ENCODE measurements at places on chromosomes 2 and 18. TPM values are rescaled to one million over a fixed set of nuclear protein-coding genes. Genes with fewer than 3 reads are reported as not detected.
A peak's percentile ranks its signal among the peaks of the same experiment; 100 is the strongest.

- H3K4me1 ChIP-seq, result peaks cover 19% of the 10 kb centered on the region
- no peak for DNase-seq
- H3K36me3 ChIP-seq, result no peaks in the 10 kb centered on the region
- peaks cover 50% of the 10 kb centered on the region for H3K27me3 ChIP-seq
- no peak overlapping the region for H3K27ac ChIP-seq
Observed at GRCh38 chr2:216633616-216634369, 573 bp downstream of the IGFBP2 start.

GRCh38 chr2:46328291-46328690 is 31.1 kb downstream of the EPAS1 start:
- peak overlapping the region; percentile 18 for H3K27ac ChIP-seq
- H3K36me3 ChIP-seq, result no peaks in the 10 kb centered on the region
- no peaks in the 10 kb centered on the region for H3K27me3 ChIP-seq
- H3K4me3 ChIP-seq, result no peak overlapping the region
- DNase-seq, result no peak
- H3K4me1 ChIP-seq, result peaks cover 10% of the 10 kb centered on the region

- peak; percentile 47 for DNase-seq
- H3K27me3 ChIP-seq, result peaks cover 3% of the 10 kb centered on the region
- no peaks in the 10 kb centered on the region for H3K36me3 ChIP-seq
- H3K4me1 ChIP-seq, result no peaks in the 10 kb centered on the region
- no peak overlapping the region for H3K4me3 ChIP-seq
Observed at GRCh38 chr2:70656421-70657010, 102.9 kb upstream of the TGFA start.

Gene BAZ2B
- polyA plus RNA-seq, result 16.9 TPM

DNA sequence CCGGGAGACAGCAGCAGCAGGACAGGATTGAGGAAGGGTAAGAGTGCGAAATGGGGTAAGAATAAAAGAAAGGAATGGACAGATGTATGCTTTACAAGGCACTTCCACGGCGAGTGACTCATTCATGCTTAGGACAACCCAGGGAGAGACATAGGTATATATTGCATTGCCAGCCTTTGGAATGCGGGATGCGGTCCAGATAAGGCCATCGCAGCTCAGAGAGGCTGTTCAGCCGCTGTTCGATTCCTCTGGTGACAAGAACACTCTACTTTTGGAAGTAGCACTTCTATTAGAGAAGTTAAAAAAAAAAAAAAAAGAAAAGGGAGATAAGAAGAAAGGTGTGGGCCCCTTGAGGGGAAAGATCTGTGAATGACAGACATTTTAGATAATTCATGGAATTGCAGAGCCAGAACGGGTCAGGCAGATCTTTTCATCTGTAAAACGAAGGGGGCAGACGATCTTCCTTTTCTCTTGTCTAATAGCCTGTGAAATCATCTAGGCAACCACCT is 819 bp upstream of the NCOA1 start:
- no peaks in the 10 kb centered on the region for H3K27me3 ChIP-seq
- peak overlapping the region; percentile 91 for H3K27ac ChIP-seq
- DNase-seq, result peak; percentile 11
- no peaks in the 10 kb centered on the region for H3K36me3 ChIP-seq
- H3K4me3 ChIP-seq, result peak overlapping the region; percentile 98

Gene RETSAT
- polyA plus RNA-seq, result 12.8 TPM

Gene HOXD12
- polyA plus RNA-seq, result not detected

- no peak overlapping the region for H3K27ac ChIP-seq
- no peaks in the 10 kb centered on the region for H3K4me1 ChIP-seq
- no peak for DNase-seq
- H3K36me3 ChIP-seq, result peaks cover 25% of the 10 kb centered on the region
Observed at GRCh38 chr2:105384216-105384615, 14.6 kb downstream of the FHL2 start.

DNA sequence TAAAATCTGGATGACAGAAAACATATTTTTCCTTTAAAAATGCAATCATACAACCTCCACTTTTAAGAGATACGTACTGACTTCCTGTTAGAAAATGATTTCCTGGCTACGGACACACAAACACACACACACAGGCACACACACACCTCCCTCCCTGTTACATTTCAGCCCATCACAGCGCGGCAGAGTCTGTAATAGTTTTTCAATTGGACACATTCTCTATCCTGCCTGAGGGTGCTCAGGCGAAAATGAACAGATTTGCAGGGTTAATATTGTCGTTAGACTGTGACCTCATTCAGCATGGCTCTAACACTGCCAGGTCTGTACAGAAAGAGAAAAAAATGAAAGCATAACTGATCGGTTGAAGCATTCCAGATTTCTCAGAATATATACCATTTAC is 45.0 kb downstream of the KCTD1 start:
- H3K4me3 ChIP-seq, result no peak overlapping the region
- no peak for DNase-seq
- H3K27ac ChIP-seq, result no peak overlapping the region
- no peaks in the 10 kb centered on the region for H3K36me3 ChIP-seq
- H3K4me1 ChIP-seq, result no peaks in the 10 kb centered on the region
- H3K27me3 ChIP-seq, result no peaks in the 10 kb centered on the region

- no peak overlapping the region for H3K27ac ChIP-seq
- DNase-seq, result no peak
- H3K27me3 ChIP-seq, result no peaks in the 10 kb centered on the region
Observed at GRCh38 chr2:64777841-64778240, 124.1 kb upstream of the SERTAD2 start.

DNA sequence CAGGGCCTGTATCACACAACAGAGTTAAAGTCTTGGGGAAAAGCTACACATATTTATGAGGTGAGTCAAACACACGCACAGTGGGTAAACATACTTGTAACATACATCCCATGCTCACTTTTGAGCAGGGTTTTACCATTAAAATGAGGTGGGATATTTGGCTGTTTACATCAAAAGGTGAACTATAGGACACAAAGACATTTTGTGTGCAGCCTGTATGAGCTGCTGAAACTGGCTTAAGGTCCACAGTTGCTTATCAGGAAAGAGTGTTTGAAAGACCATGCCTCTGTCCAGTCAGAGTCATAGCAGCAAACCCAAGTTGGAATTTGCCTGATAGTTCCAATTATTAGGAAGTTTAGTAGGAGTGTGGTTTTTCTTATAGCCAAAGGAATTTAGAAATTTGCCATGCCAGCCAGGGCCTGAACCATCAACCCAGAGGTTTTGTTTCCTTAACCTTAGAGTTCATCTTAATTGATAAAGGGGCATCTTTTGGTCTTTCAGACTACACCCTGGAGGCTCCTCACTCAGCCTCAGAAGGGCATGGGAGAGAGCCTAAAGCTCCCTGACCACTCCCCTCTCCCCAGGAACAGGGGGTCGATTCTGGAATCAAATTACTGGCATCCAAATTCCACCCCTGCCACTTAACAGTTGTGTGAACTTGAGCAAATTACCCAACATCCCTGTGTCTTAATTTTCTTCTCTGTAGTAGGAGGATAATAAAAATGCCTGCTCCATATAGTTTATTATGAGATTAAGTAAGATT is 29.9 kb upstream of the L3MBTL4 start:
- DNase-seq, result no peak
- H3K27me3 ChIP-seq, result no peaks in the 10 kb centered on the region
- no peak overlapping the region for H3K4me3 ChIP-seq
- H3K4me1 ChIP-seq, result no peaks in the 10 kb centered on the region

- H3K4me1 ChIP-seq, result no peaks in the 10 kb centered on the region
- H3K36me3 ChIP-seq, result no peaks in the 10 kb centered on the region
- no peak for DNase-seq
- H3K27ac ChIP-seq, result no peak overlapping the region
- H3K4me3 ChIP-seq, result no peak overlapping the region
Observed at GRCh38 chr18:23635283-23636070, 27.2 kb downstream of the ANKRD29 start.

- H3K27me3 ChIP-seq, result no peaks in the 10 kb centered on the region
- DNase-seq, result no peak
- no peaks in the 10 kb centered on the region for H3K36me3 ChIP-seq
- no peak overlapping the region for H3K27ac ChIP-seq
Observed at GRCh38 chr2:44285174-44285573, 9.9 kb downstream of the SLC3A1 start.

- DNase-seq, result no peak
- no peak overlapping the region for H3K4me3 ChIP-seq
- no peaks in the 10 kb centered on the region for H3K36me3 ChIP-seq
- no peak overlapping the region for H3K27ac ChIP-seq
Observed at GRCh38 chr2:6990871-6991270, 73.7 kb downstream of the RNF144A start.

Gene D2HGDH
- 51.0 TPM for polyA plus RNA-seq

- H3K4me3 ChIP-seq, result no peak overlapping the region
- H3K4me1 ChIP-seq, result no peaks in the 10 kb centered on the region
- H3K27ac ChIP-seq, result peak overlapping the region; percentile 53
- peak; percentile 6 for DNase-seq
- no peaks in the 10 kb centered on the region for H3K36me3 ChIP-seq
Observed at GRCh38 chr2:41610501-41611190, 437.2 kb upstream of the PKDCC start.

DNA sequence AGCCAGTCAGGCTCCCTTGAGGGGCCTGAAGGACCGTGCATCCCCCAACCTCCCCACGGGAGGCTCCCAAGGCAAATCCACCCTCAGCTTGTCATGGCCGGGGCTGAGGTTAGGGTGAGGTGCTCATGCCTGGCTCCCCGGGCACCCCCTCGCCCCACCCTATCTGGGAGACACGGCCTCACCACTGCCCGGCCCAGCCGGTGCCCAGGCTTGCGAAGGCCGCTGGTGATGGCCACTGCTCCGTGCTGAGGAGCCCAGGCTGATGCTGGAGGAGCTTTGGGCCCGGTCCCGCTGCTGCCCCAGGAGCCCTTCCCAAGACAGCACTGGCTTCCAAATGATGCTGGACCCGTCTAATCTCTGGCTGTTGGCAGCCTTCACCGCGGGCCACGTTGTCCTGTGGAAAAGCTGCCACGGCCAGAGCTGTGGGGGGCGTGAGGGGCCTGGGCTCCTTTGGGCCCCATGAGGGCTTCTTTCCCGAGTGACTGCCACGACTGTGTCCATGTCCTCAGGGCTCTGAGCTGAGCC is 135.7 kb upstream of the CTDP1 start:
- no peaks in the 10 kb centered on the region for H3K27me3 ChIP-seq
- no peaks in the 10 kb centered on the region for H3K36me3 ChIP-seq
- no peak for DNase-seq
- H3K27ac ChIP-seq, result no peak overlapping the region
- no peaks in the 10 kb centered on the region for H3K4me1 ChIP-seq
- no peak overlapping the region for H3K4me3 ChIP-seq

Gene CCDC85A
- 0.21 TPM for polyA plus RNA-seq

- H3K4me3 ChIP-seq, result no peak overlapping the region
- no peaks in the 10 kb centered on the region for H3K36me3 ChIP-seq
- DNase-seq, result no peak
- no peaks in the 10 kb centered on the region for H3K27me3 ChIP-seq
- H3K4me1 ChIP-seq, result no peaks in the 10 kb centered on the region
Observed at GRCh38 chr18:22210311-22210754, 40.9 kb downstream of the GATA6 start.

DNA sequence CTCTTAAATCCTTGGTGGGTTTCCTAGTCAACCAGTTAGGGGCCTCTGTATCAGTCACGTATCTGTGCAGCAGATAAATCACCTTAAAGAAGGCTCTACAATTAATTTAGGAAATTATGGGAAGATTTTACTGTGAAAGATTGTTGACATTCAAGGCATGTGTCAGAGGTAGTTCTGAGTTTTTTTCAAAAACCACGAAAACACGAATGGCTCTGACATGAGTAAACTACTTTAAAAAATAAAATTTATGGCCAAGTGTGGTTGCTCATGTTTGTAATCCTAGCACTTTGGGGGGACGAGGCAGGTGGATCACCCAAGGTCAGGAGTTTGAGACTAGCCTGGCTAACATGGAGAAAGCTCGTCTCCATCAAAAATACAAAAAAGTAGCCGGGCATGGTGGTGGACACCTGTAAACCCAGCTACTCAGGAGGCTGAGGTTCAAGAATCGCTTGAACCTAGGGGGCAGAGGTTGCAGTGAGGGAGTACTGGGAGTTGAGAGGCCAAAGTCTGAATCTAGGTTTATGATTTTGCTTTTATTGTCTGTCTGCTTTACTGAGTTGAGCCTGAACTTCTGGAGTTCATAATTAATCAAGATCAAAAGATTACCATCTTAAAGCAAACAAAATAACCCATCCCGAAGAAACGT is 77.1 kb downstream of the SPRED2 start:
- H3K36me3 ChIP-seq, result peaks cover 3% of the 10 kb centered on the region
- H3K4me1 ChIP-seq, result peaks cover 74% of the 10 kb centered on the region
- H3K4me3 ChIP-seq, result no peak overlapping the region

Gene IL37
- polyA plus RNA-seq, result 0.43 TPM

Gene RAB6C
- polyA plus RNA-seq, result 0.05 TPM

Gene CNGA3
- polyA plus RNA-seq, result 0.05 TPM

DNA sequence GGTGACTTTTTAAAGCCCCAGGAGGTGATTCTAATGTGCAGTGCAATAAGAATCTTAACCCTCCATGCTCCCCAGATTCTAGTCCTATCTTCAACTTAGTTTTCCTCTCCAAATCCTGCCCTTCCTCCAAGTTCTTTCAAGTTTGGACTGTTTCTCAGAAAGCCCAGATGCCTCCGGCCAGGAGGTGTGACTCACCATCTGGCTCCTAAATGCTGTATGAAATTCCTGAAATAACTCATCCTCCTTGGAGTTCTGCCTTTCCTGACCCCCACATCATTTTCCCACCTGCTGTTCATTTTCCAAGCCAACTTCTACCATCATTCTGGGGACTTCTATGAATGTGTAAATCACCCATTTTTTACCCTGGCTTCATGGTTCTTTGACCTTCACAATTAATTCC is 118.2 kb upstream of the NOL4 start:
- no peaks in the 10 kb centered on the region for H3K27me3 ChIP-seq
- H3K27ac ChIP-seq, result no peak overlapping the region
- H3K36me3 ChIP-seq, result no peaks in the 10 kb centered on the region
- no peaks in the 10 kb centered on the region for H3K4me1 ChIP-seq
- no peak for DNase-seq

DNA sequence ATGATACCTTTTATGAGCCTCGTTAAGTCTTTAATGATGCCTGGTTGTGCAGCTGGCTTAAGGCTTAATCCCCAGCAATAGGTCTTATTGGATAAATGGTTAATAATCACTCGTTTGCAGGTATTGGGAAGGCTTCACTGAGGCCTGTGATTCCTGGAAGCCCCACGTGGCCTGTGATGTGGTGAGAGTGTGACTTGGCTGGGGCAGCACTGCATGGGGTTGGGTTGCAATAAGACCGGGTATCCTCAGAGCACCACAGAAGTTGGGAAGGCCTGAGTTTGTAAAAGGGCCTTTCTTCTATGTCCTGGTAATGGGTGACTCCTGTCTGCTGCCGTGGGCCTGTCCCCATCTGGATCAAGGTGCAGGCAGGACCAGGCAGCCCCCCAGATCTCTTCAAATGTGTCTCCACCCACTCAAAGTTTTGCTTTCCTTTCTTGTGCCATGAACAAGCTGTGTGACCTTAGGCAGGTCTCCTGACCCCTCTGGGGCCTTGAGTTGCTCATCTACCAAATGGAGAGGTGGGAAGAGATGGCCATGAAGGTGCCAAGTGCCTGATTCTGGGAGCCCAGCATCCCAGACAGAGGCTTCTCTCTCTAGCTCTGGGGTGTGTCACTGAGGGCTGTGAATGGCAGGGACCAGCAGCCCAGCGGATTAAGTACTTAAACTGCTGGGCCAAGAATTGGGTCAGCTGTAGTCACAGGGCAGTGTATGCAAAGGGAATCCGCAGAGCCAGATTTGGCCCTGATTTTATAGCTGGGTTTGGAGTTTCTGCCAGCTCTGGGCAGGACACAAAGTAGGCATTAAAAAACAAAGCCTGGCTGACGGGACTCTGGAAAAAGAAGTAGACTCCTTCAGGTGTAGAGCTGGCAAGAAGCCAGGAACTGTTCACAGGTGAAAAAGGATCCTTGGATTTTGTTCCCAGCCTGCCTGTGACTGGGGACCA is 24.4 kb downstream of the LBH start:
- peaks cover 86% of the 10 kb centered on the region for H3K4me1 ChIP-seq
- DNase-seq, result no peak
- H3K4me3 ChIP-seq, result no peak overlapping the region
- peaks cover 68% of the 10 kb centered on the region for H3K36me3 ChIP-seq
- H3K27me3 ChIP-seq, result no peaks in the 10 kb centered on the region

Gene RNU2-63P
- not detected for polyA plus RNA-seq

Gene RND3
- polyA plus RNA-seq, result 29.9 TPM
